ENCODE measurements at places on chromosomes 7 and 10.

GRCh38 chr7:768881-769504 is 41.9 kb upstream of the PRKAR1B start:
- DNase-seq = no peak

- no peak for DNase-seq
These were observed 34.7 kb downstream of the MRPS24 start for GRCh38 chr7:43834463-43835251.

GRCh38 chr7:98174334-98175259 is 36.6 kb upstream of the BHLHA15 start:
- DNase-seq = no peak

- no peak for DNase-seq
These were observed 22.4 kb upstream of the MICU1 start for GRCh38 chr10:72648301-72648700.

DNA sequence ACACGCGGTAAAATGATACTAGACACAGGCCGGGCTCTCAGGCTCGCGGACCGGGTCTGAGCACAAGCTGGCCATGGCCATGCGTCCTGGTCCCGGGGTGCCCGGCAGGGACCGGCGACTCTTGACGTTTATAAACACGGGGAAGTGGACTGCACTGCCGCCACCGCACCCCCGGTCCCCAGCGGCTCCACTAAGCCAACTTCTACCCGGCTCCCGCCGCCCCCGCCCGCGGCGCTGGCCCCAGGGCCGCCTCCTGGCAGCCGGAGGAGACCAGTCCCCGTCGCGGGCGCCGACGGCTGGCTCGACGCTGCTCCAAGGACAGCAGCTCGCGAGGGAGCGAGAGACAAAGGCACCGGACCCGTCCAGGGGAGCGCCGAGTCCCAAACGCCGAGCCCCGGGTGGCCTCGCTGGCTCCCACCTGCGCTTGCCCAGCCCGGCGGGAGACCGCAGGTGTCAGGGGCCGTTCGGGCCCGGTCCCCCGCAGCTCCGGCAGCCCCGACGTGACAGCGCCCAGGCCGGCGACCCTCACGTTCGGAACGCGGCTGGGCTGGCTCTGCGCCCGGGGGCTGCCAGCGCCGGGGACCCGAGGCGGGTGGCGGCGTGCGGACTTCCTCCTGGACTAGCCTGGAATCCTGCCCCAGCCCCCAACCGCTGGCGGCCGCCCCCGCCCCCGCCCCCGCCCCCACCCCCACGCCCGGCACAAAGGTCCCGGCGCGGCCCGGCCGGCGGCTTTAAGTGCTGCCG is 517 bp downstream of the ITGB1 start:
- no peak for DNase-seq

GRCh38 chr10:70308121-70309060 is 24.6 kb upstream of the NPFFR1 start:
- no peak for DNase-seq

GRCh38 chr10:93309062-93309461 is 173.1 kb downstream of the MYOF start:
- DNase-seq = no peak

- no peak for DNase-seq
These were observed 1.4 kb downstream of the AMZ1 start for GRCh38 chr7:2689343-2689847.

- DNase-seq = no peak
These were observed 29.0 kb upstream of the SOSTDC1 start for GRCh38 chr7:16494551-16494950.

DNA sequence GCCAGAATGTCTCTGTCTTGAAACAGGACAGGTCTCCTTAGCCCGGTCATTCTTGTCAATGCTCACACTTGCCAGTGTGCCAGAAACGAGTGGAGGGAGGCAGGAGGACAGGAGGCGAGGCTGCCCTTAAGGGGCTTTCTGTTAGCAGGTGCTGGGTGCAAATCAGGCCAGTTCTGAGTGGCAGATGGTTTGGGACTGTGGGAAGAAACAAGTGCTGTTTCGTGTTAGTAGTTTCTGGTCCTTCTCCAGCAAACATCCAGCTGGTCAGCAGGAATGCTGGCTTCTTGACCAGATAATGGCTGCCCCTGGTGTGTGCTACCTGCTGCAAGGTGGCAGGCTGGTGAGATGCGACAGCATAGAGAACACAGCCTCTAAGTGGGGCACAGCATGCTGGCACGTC is 8.2 kb upstream of the NDUFB2 start:
- DNase-seq = no peak

DNA sequence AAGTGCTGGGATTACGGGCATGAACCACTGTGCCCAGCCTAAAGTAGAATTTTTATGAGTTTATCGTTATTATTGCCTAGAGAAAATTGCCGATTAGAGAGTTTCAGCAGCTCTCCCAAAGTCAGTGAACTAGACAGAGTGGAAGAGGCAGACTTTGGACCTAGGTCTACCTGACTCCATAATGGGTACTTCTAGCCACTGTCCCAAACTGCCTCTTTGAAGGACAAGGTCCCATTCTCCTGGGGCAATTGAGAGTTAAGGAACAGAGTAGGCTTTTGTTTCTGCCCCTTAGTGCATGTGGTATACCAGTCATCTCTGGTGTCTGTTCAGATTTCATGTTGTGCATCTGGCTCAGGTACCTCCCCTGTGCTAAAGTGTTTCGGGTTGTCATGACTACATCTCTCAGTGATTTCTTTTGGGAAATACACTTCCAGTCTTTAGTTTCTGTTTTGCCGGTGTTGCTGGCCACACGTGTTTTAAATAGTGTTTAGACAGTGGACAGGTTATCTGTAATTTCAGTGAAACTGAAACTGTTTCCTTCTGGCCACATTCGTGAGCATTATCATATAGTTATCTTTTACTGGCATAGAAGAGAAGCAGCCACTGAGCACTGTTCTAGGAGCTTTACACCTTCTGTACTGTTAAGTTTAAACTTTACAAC is 4.7 kb downstream of the TMEM236 start:
- no peak for DNase-seq

DNA sequence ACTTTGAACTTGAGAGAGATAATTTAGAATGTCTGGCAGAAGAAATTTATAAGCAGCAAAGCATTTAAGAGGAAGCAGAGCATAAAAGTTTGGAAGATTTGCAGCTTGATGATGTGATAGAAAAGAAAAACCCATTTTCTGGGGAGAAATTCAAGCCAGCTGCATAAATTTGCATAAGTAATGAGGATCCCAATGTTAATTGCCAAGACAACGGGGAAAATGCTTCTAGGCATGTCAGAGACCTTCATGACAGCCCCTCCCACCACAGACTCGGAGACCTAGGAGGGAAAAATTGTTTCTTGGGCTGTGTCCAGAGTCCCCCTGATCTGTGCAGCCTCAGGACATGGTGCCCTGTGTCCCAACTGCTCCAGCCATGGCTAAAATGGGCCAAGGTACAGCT is 263.6 kb upstream of the POT1 start:
- DNase-seq = no peak

DNA sequence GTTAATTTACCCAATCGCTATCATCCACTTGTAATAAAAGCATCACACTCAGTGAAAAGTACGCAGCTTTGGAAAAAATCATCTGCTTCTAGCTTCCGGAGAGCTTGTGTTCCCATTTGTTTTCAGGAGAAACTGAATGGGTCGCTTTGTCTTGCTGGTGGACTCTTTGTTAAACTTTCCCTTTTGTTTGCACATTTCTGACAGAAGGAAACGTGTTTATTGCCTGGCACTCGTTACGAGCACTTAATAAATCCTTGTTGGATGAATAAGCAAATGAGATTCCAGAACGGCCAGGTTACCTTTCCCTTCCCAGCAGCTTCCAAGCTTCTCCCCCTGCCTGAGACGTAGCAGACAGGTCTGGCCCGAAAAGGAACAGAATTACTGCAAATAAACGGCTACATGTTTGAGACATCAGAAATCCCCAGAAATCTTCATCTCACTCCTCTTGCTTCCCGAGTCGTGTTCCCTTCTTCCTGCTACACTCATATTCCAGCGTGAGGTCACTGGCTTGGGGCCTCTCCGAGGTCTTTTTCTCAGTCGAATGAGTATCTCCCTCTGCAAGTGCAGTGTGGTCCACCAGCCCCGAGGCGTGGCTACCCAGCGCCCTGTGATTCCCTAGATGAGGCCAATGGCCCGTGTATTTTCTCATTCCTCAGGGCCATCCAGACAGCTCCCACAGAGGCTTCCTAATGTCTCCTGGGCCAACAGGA is 167.2 kb downstream of the FRMD4A start:
- no peak for DNase-seq
